Left ventricle myocardium inferior (tissue), 1 donor: ENCODE measurements at places on chromosomes 6 and 20.

DNA sequence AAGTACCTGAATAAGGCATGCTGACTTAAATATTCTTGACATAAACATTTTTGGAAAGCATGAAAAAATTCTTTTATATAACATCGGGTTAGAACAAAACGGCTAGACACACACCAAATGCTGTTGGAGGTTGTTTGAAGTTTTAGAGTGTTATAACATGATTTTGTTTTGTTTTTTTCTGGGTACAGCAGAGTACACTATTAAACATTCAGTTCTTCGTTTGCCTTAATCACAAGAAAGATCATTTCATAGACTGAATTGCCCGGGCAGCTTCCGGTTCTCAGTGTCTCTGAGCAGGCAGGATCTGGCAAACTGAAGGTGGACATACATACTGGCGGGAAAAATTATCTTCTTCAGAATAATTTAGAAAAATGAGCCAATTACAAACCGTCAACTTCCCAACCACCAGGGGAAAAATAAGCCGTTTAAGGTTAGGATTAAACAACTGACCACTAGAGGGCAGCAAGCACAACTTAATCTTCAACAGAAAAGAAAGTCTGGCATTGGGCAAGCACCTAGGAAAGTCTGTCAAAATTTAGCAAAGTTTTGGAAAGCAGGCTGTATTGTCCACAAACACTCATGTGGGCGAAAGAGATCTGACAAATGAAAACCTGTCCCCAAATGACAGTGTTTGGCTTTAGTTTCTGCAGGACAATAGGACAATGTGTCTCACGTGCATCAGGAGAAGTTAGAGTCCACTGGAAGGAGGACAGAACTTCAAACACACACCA lies 15.0 kb downstream of the ZNF217 start:
- H3K27me3 ChIP-seq = no peaks in the 10 kb centered on the region
- peak overlapping the region; percentile 66 for H3K27ac ChIP-seq
- peaks cover 59% of the 10 kb centered on the region for H3K4me1 ChIP-seq
- DNase-seq = no peak
- H3K4me3 ChIP-seq = peak overlapping the region; percentile 29

- no peak for DNase-seq
- peaks cover 35% of the 10 kb centered on the region for H3K4me1 ChIP-seq
- H3K4me3 ChIP-seq = no peak overlapping the region
- H3K36me3 ChIP-seq = peaks cover 6% of the 10 kb centered on the region
Measured at GRCh38 chr6:128379577-128379976, 140.8 kb downstream of the PTPRK start.

- no peak overlapping the region for H3K4me3 ChIP-seq
- no peak overlapping the region for H3K27ac ChIP-seq
- H3K36me3 ChIP-seq = no peaks in the 10 kb centered on the region
- peaks cover 7% of the 10 kb centered on the region for H3K27me3 ChIP-seq
Measured at GRCh38 chr6:170189236-170189635, 101.6 kb downstream of the DLL1 start.

- no peak overlapping the region for H3K27ac ChIP-seq
- H3K4me3 ChIP-seq = no peak overlapping the region
- peaks cover 29% of the 10 kb centered on the region for H3K27me3 ChIP-seq
- no peak for DNase-seq
- peaks cover 15% of the 10 kb centered on the region for H3K4me1 ChIP-seq
Measured at GRCh38 chr6:43077981-43078511, 1.9 kb downstream of the PTK7 start.

DNA sequence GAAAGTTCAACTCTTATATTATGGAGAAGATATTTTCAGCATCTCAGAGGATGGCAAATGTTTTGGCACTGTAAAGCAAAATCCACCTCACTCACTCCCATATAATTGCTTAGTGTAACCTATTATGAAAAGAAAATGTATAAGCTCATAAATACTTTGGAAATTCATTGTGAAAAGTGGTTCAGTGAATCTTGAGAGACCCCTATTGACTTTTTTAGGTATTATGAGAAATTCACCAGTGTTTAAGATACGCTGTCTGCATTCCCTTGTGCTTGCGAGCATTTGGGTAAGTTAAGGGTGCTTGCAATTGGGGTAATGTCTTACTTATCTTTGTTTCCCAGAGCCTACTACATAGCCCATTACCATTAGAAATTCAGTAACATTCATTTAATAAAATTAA lies 66.3 kb upstream of the BMP5 start:
- no peaks in the 10 kb centered on the region for H3K4me1 ChIP-seq
- no peak for DNase-seq
- no peaks in the 10 kb centered on the region for H3K27me3 ChIP-seq
- no peak overlapping the region for H3K4me3 ChIP-seq
- no peaks in the 10 kb centered on the region for H3K36me3 ChIP-seq

DNA sequence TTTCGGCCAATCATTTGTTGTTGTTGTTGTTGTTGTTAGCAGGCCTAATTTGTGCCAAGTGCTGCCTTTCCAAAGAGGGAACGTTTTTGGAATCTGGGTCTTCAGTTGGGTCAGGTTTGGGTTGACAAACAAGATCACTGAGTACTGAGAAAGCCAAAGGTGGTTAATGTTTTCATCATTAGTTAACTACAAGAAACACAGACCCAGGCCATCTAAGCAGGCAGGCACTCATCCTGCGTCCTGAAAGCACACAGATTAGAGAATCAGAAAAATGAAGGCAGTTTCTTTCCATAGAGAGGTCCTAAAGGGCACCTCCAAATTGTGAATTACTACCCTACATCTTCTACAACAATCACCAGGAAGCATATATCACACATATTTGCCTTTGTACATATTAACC lies 15.1 kb upstream of the SIRPG start:
- no peak overlapping the region for H3K4me3 ChIP-seq
- no peak for DNase-seq
- peaks cover 65% of the 10 kb centered on the region for H3K27me3 ChIP-seq

- peaks cover 6% of the 10 kb centered on the region for H3K36me3 ChIP-seq
- peaks cover 9% of the 10 kb centered on the region for H3K27me3 ChIP-seq
- H3K4me3 ChIP-seq = no peak overlapping the region
- no peaks in the 10 kb centered on the region for H3K4me1 ChIP-seq
Measured at GRCh38 chr6:44867571-44868334, 460.4 kb upstream of the RUNX2 start.

- no peak overlapping the region for H3K4me3 ChIP-seq
- peaks cover 7% of the 10 kb centered on the region for H3K4me1 ChIP-seq
- DNase-seq = no peak
- no peaks in the 10 kb centered on the region for H3K27me3 ChIP-seq
Measured at GRCh38 chr6:70292193-70292592, 10.7 kb downstream of the COL9A1 start.

GRCh38 chr6:36824253-36824652 lies 15.0 kb downstream of the CPNE5 start:
- peak overlapping the region; percentile 73 for H3K27ac ChIP-seq
- H3K4me1 ChIP-seq = peaks cover 84% of the 10 kb centered on the region
- no peak for DNase-seq

- peaks cover 3% of the 10 kb centered on the region for H3K36me3 ChIP-seq
- peak; percentile 53 for DNase-seq
- H3K27me3 ChIP-seq = no peaks in the 10 kb centered on the region
- H3K4me1 ChIP-seq = peaks cover 91% of the 10 kb centered on the region
- peak overlapping the region; percentile 56 for H3K4me3 ChIP-seq
Measured at GRCh38 chr20:62651285-62652021, 9.2 kb downstream of the SLCO4A1 start.

GRCh38 chr20:36895036-36895435 lies 19.1 kb downstream of the TLDC2 start:
- H3K27me3 ChIP-seq = no peaks in the 10 kb centered on the region
- H3K27ac ChIP-seq = no peak overlapping the region
- no peaks in the 10 kb centered on the region for H3K4me1 ChIP-seq
- DNase-seq = no peak
- H3K36me3 ChIP-seq = peaks cover 96% of the 10 kb centered on the region
- no peak overlapping the region for H3K4me3 ChIP-seq

DNA sequence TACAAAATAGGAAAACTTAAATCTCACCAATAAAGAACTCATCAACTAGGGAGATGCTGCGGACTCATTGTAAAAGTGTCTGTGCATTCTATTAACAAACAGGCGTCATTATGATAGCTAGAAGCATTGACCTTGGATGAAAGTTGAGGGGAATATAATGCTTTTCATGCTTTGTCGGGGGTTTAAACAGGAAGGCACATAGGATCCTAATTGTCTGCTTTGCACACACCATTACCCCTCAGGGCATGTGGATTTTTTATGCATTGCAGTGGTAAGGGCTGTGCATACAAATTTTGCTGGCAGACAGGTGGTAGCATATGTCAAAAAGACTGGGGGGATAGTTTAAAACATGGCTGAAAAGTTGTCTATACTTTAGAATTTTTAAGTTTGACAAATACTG lies 447.9 kb upstream of the PLCB4 start:
- no peaks in the 10 kb centered on the region for H3K27me3 ChIP-seq
- no peak for DNase-seq
- H3K27ac ChIP-seq = no peak overlapping the region

GRCh38 chr6:36944650-36945049 lies 9.9 kb upstream of the PI16 start:
- no peak overlapping the region for H3K27ac ChIP-seq
- no peak overlapping the region for H3K4me3 ChIP-seq
- no peaks in the 10 kb centered on the region for H3K27me3 ChIP-seq
- H3K4me1 ChIP-seq = no peaks in the 10 kb centered on the region

GRCh38 chr6:131431718-131432117 lies 141.3 kb upstream of the ARG1 start:
- H3K36me3 ChIP-seq = no peaks in the 10 kb centered on the region
- no peak for DNase-seq

DNA sequence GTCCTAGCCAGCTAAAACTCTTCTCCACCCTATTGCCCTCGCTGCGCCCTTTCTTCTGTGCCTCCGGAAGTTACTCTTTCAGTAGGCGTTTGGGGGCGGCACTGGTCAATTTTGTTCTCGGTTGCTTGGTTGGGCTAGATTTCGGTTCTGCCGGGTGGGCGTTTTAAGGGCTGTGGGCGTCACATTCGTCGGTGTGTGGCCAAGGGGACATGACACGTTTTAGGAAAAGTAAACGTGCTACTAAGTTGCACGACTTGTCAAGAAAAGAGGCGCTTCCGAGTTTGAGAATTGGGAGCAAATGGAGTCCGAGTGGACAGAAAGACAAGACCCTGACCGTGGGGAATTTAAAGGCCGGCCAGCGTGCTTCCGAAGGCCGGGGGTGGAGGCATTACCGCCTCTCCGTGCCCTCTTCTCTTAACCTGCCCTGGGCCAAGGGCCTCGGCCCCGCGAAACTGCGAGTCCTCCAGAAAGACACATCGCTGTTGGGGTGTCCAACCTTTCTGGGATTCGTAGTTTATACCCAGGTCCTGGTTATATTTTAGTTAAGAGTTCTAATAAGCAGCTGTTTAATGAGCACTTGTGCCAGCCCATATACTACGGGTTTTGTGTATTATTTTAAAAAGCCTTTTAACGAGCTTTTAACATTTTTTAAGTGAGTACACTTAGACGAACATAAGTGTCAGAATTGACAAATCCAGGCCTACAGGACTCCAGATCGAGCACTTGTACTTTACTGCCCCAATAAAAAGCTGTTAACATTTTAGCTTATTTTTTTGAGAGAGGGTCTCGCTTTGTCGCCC lies 664 bp upstream of the BAG6 start:
- peak overlapping the region; percentile 96 for H3K27ac ChIP-seq
- H3K4me1 ChIP-seq = peaks cover 43% of the 10 kb centered on the region
- peak; percentile 86 for DNase-seq
- peaks cover 48% of the 10 kb centered on the region for H3K36me3 ChIP-seq

DNA sequence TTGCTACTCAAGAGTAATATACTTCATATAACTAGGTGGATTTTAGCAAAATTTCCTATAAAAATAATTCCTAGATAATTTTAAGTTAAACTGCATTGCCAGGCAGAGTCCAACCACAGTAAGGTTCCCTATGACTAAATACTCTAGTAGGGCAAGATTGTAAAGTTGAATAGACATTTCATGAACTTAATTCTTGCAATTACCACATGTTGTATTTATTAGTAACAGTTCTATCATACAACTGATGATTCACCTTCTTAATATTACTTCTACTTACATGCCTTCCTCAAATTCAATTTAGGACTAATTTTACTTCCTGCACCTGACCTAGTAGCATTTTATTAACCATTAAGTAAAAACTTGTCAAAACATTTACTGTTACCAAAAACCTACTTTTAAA lies 266.7 kb upstream of the THEMIS start:
- H3K27me3 ChIP-seq = no peaks in the 10 kb centered on the region
- no peak for DNase-seq
- H3K4me1 ChIP-seq = peaks cover 25% of the 10 kb centered on the region
- H3K36me3 ChIP-seq = no peaks in the 10 kb centered on the region

DNA sequence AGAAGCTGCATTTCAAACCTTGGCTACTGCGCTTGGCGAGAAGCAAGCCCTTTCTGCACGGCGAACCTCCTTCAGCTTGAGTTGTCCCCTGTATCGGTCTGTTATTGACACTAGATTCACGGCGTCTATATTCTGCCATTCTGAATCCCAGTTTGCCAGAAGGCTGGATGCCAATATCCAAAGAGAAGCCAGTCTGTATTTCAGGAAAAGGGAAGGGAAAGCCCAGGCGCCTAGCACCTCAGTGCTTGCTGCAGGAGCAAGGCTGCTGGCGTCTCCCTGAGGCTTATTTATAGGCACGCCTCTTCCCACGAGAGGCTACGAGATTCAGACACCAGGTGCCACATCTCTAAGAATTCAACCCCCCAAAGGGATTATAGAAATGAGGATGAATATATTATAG lies 89.6 kb upstream of the CDH4 start:
- no peak overlapping the region for H3K27ac ChIP-seq
- H3K27me3 ChIP-seq = peaks cover 94% of the 10 kb centered on the region
- DNase-seq = no peak
- H3K4me3 ChIP-seq = no peak overlapping the region
- no peaks in the 10 kb centered on the region for H3K4me1 ChIP-seq

- H3K27me3 ChIP-seq = no peaks in the 10 kb centered on the region
- H3K4me1 ChIP-seq = no peaks in the 10 kb centered on the region
- no peaks in the 10 kb centered on the region for H3K36me3 ChIP-seq
Measured at GRCh38 chr6:164753517-164753916, 555.9 kb downstream of the C6orf118 start.

DNA sequence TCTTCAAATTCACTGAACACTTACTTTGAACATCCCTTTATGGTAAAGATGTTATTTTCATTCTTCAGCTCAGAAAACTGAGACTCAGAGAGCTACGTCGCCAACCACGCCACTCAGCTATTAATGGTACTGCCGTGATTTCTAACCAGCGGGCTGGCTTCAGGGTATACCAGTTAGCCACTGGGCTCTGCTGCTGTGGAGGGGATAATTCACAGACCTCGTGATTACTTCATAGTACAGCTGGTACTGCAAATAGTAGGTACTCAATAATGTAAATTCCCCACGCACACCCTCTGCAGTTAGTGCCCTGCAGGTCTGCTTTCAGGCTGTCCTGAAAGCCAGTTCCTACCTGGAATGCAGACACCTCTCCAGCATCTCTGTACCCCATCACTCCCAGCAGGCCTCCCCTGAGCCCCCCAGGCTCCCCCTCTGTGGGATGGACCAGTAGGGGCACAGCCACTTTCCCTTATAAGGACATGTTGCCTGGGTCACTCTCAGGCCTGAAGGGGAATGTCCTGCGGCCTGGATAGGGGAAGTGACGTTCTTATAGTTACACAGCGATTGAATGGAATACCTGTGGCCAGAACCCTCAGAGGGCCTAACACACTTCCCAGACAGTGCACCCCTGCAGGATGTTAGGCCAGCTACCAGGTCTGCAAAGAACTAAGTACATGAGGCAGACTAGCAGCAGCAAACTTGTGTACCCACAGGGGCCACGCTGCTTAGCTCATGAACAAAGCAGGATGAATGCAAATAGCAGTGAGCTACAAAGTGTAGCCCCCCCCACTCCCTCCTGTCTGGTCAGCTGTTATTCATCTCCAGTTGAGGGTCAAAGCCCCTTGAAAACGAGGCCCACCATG lies 1.3 kb upstream of the OCSTAMP start:
- no peaks in the 10 kb centered on the region for H3K36me3 ChIP-seq
- H3K4me1 ChIP-seq = no peaks in the 10 kb centered on the region
- no peak overlapping the region for H3K27ac ChIP-seq
- H3K4me3 ChIP-seq = no peak overlapping the region
- H3K27me3 ChIP-seq = peaks cover 36% of the 10 kb centered on the region
